Neural cell (in vitro differentiated cells): ENCODE measurements at places on chromosomes 6 and 20. TPM values are rescaled to one million over a fixed set of nuclear protein-coding genes. Genes with fewer than 3 reads are reported as not detected.

Gene SCGN
- polyA plus RNA-seq: 254 and 283 TPM in 2 replicates

Gene GNMT
- polyA plus RNA-seq: 0.30 and 0.97 TPM in 2 replicates

Gene WFDC10B
- not detected in 2 replicates for polyA plus RNA-seq

Gene PPP1R14C
- 9.9 and 14.0 TPM in 2 replicates for polyA plus RNA-seq

Gene RAB23
- polyA plus RNA-seq: 11.7 and 14.5 TPM in 2 replicates

Gene DSP
- polyA plus RNA-seq: 0.05 TPM in 1 of 2 replicates, not detected in the other

Gene ERVFRD-1
- not detected in 2 replicates for polyA plus RNA-seq

Gene SH3BGRL2
- polyA plus RNA-seq: 22.7 and 25.3 TPM in 2 replicates

Gene STMND1
- polyA plus RNA-seq: 0.59 TPM in 1 of 2 replicates, not detected in the other

Gene METTL24
- polyA plus RNA-seq: not detected in 2 replicates

Gene ULBP3
- 2.2 and 2.8 TPM in 2 replicates for polyA plus RNA-seq

Gene CRIP3
- polyA plus RNA-seq: 3.7 and 11.6 TPM in 2 replicates

Gene SLCO4A1
- polyA plus RNA-seq: 2.5 and 3.5 TPM in 2 replicates

Gene RSPO3
- 0.20 and 0.48 TPM in 2 replicates for polyA plus RNA-seq

Gene ANKRD66
- not detected in 2 replicates for polyA plus RNA-seq

Gene GTF3C6
- 77.8 and 96.2 TPM in 2 replicates for polyA plus RNA-seq

Gene GLP1R
- 0.06 TPM in 1 of 2 replicates, not detected in the other for polyA plus RNA-seq

Gene CNKSR3
- 1.5 and 3.0 TPM in 2 replicates for polyA plus RNA-seq

Gene HLA-DQB2
- polyA plus RNA-seq: not detected in 2 replicates

Gene UBE2J1
- polyA plus RNA-seq: 44.9 and 47.2 TPM in 2 replicates

Gene GATA5
- not detected in 2 replicates for polyA plus RNA-seq

Gene ROMO1
- 514 and 557 TPM in 2 replicates for polyA plus RNA-seq

Gene C6orf141
- polyA plus RNA-seq: not detected in 2 replicates

Gene SLC17A3
- not detected in 2 replicates for polyA plus RNA-seq

Gene POM121L2
- not detected in 2 replicates for polyA plus RNA-seq

Gene CST7
- polyA plus RNA-seq: not detected in 2 replicates

Gene TMEM200A
- 30.7 and 31.3 TPM in 2 replicates for polyA plus RNA-seq

Gene GFRAL
- polyA plus RNA-seq: not detected in 2 replicates

Gene PLCB1
- 10.9 and 11.4 TPM in 2 replicates for polyA plus RNA-seq

Gene C20orf144
- polyA plus RNA-seq: not detected in 2 replicates

Gene NDUFAF4
- polyA plus RNA-seq: 48.4 and 55.9 TPM in 2 replicates

Gene CALHM5
- polyA plus RNA-seq: 0.07 TPM in 1 of 2 replicates, not detected in the other

Gene SLX4IP
- 6.4 and 8.2 TPM in 2 replicates for polyA plus RNA-seq

Gene LY86
- not detected in 2 replicates for polyA plus RNA-seq

Gene UNC93A
- polyA plus RNA-seq: not detected in 2 replicates

Gene KIF6
- polyA plus RNA-seq: 0.06 and 2.1 TPM in 2 replicates

Gene SAPCD1
- 1.3 TPM in 1 of 2 replicates, not detected in the other for polyA plus RNA-seq

Gene TRIM40
- polyA plus RNA-seq: not detected in 2 replicates

Gene ZC2HC1B
- polyA plus RNA-seq: 0.34 TPM in 1 of 2 replicates, not detected in the other

Gene TENT5A
- polyA plus RNA-seq: 0.47 and 0.64 TPM in 2 replicates

Gene CCN6
- polyA plus RNA-seq: not detected in 2 replicates

Gene DDX43
- not detected in 2 replicates for polyA plus RNA-seq
